ENCODE measurements at places on chromosomes 16 and 17. TPM values are rescaled to one million over a fixed set of nuclear protein-coding genes. Genes with fewer than 3 reads are reported as not detected.

EIF4A3 gene
- 218 TPM for total RNA-seq

NAGPA gene
- 29.7 TPM for total RNA-seq

PNMT gene
- total RNA-seq, result 2.6 TPM

DNA sequence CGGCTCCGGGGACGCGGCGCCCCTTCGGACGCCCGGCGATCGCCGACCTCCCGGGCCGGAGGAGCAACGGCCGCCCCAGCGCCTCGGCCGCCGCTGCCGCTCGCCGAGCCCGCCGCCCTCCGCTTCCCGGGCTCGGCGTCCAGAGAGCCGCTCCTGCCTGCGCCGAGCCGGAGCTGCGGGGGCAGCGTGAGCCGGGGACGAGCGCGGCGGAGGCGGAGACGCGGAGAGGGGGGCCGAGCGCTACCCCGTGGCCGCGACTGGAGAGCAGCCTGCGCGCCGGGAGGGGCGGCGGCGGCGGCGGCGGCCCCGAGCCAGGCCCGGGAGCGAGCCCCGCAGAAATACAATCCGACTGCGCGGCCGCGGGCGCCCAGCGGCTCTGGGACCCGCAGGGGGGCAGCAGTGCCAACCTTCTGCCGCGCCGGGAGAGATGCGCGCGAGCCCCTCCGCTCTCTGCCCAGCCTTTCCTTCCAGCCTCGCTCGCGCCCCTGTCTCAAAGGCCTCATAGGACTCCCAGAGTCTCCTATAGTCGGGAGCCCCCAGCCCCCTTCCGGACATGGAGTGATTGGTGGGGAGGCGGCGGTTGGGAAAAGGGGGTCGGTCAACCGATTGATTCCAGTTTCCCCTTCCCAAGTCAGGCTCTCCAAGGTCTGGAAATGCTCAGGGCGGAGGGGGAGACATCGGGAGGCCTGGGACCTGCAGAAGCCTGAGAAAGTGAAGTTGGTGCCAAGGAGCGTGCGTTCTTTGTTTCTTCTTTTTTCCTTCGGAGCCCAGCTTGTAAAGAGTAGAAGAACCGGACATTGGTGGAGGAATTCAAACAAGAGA, 1.0 kb upstream of the SDK2 start:
- no peak for DNase-seq

- no peak for DNase-seq
Observed at GRCh38 chr17:80414508-80414802, 512 bp upstream of the ENDOV start.

GRCh38 chr17:62033317-62033716, 31.8 kb downstream of the MED13 start:
- no peak for DNase-seq

DNA sequence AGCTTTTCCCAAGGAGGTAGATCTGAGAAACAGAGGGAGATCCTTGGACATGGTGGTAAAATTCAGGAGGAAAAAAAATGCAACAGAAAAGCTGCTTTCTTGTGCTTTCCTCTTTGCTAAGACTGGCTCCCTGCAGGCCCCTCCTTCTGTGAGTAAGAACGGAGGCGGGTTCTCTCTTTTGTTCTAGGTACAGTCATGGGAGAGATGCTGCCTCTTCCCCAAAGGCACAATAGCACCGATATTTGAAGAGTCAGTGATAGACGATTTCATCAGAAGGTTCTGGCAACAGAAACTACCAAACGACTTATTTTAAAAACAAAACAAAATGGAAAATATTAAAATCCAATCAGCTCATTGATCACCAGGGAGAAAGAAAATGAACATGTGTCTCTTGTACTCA, 32.6 kb upstream of the KIFC3 start:
- DNase-seq, result no peak

GRCh38 chr17:74523308-74523707, 8.0 kb downstream of the CD300LB start:
- no peak for DNase-seq

GRCh38 chr16:31477220-31478216, 5.4 kb upstream of the SLC5A2 start:
- DNase-seq, result no peak

GRCh38 chr17:51830451-51830850, 328.1 kb downstream of the CA10 start:
- DNase-seq, result no peak

DNA sequence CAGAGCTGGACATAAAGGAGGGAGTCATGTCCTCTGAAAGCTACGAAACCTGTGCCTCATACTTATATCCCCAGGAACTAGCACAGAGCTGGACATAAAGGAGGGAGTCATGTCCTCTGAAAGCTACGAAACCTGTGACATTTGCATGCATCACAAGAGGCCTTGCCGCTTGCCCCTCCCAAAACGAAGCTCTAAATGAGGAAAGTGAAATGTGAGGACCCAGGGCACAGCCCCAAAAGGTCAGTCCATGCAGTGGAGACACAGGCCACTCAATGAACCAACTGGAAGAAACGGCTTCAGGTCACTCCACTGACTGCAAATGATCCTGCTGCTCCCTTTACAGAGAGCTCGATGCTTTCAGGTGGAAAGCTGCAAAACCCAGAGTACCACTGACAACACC, 38.3 kb downstream of the COG7 start:
- no peak for DNase-seq

DNA sequence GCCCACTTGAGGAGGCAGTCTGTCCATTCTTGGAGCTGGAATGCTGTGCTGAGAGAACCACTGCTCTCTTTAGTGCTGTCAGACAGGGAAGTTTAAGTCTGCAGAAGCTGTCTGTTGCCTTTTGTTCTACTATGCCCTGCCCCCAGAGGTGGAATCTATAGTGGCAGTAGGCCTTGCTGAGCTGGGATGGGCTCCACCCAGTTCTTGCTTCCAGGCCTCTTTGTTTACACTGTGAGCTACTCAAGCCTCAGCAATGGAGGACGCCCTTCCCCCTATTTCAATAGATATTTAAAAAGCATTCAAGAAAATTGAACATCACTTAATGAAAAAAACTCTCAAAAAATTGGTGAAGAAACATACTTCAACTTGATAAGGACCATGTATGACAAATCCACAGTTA, 313.5 kb downstream of the PHKB start:
- DNase-seq, result no peak

GRCh38 chr17:49936386-49936785, 32.6 kb upstream of the DLX4 start:
- no peak for DNase-seq

- no peak for DNase-seq
Observed at GRCh38 chr16:10684511-10685151, 10.1 kb downstream of the TEKT5 start.
